Heart left ventricle (tissue), 16 donors: ENCODE measurements at places on chromosomes 12 and 14.

GRCh38 chr12:31985832-31986231 is 26.6 kb downstream of the RESF1 start:
- DNase-seq: no peak

- DNase-seq: no peak
These were observed 58.5 kb downstream of the ARL6IP4 start for GRCh38 chr12:123038966-123039365.

GRCh38 chr14:52998376-52999015 is 47.6 kb upstream of the FERMT2 start:
- no peak for DNase-seq

- no peak for DNase-seq
These were observed 60.7 kb downstream of the SPPL3 start for GRCh38 chr12:120843472-120843871.

GRCh38 chr14:35295845-35296161 is 3.6 kb downstream of the PSMA6 start:
- DNase-seq: no peak

DNA sequence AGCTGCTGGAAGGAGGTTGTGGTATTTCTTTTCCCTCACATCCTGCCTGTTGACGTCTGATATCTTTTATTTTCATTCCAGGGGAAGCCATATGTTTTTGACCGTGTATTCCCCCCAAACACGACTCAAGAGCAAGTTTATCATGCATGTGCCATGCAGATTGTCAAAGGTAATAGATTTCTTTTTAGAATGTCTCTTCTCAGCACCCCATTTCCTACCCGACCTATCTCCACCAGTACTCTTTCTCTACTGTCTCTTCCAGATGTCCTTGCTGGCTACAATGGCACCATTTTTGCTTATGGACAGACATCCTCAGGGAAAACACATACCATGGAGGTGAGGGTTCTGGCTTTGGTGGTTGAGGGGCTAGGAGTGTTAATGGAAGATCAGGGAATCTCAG is 13.5 kb downstream of the KIF5A start:
- DNase-seq: no peak

- no peak for DNase-seq
These were observed 41.0 kb downstream of the CMKLR1 start for GRCh38 chr12:108297895-108298760.

DNA sequence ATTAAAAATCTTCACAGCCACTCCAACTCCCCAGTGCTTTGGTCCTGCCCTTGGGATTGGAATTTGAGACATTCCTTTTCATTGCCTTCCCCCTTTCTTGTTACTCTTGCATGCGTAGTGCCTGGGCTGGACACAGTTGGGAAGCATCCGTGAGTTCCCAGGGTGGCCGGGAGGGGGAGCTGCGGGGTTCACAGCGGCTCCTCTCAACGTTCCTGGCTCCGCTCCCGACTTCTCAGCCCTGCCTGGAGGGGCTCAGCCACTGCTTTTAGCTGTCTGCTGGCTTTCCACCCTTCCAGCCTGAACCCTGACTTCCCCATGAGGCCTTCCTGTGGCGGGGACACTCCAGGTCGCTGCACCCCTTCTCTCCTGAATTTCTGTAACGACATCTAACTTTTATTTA is 3.2 kb downstream of the TEX52 start:
- peak; percentile 84 for DNase-seq

DNA sequence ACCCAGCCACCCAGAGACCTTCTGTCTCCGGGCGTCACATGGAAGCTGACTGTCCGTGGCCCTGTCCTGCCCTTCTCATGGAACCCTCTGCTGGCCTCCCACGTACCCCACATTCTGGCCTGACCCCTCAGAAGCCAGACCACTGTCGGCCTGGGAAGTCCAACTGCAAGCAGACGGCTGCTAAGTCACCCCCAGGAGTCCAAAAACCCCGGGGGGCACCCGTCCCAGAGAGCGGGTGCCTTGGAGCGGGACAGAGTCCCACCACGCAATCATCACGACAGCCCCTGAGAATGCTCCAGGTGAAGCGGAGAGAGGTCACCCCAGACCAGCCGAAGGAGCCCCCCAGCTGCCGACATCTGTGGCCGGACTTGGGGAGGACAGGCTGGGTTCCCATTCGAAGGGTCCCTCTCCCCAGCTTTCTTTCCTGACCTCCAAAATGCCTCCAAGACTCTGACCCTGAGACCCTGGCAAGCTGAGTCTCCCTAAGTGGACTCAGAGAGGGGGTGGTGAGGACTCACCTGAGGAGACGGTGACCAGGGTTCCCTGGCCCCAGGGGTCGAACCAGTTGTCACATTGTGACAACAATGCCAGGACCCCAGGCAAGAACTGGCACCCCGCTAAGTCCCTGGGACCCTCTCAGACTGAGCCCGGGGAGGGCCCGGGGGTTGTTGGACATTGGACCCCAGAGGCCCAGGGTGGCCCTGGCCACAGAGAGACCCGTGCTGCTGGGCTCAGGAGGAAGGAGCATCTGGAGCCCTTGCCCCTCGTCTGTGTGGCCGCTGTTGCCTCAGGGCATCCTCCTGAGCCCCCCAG is 337.1 kb downstream of the TMEM121 start:
- DNase-seq: peak; percentile 14

DNA sequence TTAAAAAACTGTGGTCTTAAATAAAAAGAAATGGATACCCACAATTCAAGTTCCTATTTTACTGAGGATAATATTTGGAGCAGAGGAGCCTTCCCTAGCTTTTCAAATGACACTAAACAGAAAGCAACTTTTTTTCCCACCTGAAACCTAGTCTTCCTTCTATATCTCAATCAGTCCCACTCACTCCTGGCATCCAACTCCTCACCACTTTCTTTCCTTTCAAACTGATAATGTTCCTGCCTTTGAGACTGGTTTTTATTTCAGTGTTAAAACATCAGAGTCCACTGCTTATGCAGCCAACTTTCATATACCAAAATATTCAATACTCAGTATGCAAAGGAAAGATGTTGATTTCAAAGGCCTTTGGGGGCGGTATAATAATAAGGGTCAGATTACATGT is 225.6 kb downstream of the GXYLT1 start:
- DNase-seq: no peak

GRCh38 chr14:94675036-94675435 is 62.8 kb downstream of the SERPINA3 start:
- no peak for DNase-seq

DNA sequence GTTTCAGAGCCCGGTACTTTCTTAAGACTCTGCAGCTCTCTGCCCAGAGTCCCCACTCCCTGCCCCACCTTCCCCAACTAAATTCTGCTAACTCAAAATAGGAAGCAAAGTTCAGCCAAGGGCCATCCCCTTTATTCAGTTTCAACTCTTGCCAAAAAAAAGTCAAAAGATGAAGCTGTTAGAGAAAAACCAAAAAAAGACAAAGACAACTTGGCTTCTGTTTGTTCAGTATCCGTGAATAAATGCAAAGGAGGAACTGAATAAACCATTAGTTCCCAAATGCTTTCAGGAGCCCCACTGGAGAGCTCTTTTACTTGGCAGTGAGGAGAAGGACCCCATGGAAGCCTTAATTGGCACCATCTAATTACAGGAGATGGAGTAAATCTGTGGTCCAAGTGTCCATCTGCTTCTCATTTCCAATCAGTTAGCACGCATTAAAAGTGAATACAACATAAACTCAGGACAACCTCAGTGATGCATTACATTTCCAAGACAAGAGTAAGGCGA is 155.4 kb upstream of the GZMB start:
- DNase-seq: no peak

DNA sequence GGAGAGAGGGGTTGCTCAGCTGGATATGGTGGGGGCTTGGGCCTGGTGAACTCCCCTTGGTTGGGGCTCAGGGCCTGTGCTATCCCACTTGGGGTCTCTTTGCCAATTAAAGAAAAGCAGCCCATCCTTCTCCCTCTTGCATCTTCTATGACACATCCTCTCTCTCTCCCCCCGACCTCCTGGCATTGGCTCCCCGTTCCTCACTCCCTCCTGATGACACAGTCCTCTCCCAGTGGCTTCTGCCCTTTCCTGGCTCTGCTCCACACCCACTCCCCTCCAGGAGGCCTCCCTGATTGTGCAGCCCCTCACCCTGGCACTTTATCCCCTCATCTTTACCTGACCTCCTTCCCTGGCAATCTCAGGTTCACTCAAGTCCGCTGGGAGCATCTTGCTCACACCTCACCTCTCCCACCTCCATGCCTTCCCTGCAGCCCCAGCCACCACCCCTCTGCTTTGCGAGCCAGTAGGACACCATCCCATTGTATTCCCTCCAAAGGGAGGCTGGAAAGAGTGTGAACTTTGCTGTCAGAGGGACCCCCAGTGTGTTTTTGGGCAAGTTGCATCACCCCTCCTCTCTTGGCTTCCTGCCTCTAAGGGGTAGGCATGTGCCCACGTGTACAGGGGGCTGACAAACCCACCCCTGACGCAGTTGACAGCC is 10.7 kb downstream of the KRT80 start:
- DNase-seq: no peak

DNA sequence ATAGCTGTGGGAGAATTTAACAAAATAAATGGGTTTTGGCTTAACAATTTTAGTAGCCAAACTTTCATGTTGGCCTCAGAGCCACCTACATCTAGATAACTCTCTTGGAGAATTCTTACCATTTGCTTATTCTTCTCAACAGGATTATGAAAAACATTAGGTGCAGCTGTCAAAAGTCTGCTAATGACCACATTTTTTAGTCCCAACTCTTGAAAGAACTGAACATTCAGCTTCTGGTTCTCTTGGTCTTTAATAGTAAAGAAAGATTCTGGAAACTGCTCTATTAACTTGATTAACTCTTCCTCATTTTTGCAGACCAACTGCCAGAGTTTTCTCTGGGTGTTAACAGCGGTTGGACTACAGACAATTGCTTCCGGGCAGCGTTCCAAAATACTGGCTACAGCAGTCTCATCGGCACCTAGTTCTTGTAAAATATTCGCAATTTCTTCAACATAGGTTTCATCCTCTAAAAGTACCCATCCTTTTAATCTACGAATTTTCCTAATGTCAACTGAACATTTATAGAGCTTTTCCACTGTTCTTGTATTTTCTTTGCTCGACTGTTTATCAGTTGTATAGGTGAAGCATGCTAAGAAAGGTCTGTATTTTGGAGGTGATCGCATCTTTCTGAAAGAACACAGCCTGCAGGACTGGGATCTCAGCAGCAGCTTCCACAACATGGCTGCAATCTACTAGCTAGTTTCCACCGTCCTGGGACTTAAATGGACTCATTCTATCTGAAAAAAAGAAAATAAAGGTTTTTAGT is 8.7 kb downstream of the MTERF2 start:
- peak; percentile 66 for DNase-seq

- no peak for DNase-seq
These were observed 69.3 kb upstream of the C14orf180 start for GRCh38 chr14:104510216-104510615.

- no peak for DNase-seq
These were observed 22.6 kb upstream of the SLC10A1 start for GRCh38 chr14:69819607-69820006.

GRCh38 chr12:2011643-2012607 is 7.7 kb upstream of the DCP1B start:
- DNase-seq: no peak

- DNase-seq: no peak
These were observed 54.3 kb downstream of the MAP3K9 start for GRCh38 chr14:70754991-70755390.

- DNase-seq: no peak
These were observed 13.1 kb downstream of the KRT71 start for GRCh38 chr12:52539821-52540173.

DNA sequence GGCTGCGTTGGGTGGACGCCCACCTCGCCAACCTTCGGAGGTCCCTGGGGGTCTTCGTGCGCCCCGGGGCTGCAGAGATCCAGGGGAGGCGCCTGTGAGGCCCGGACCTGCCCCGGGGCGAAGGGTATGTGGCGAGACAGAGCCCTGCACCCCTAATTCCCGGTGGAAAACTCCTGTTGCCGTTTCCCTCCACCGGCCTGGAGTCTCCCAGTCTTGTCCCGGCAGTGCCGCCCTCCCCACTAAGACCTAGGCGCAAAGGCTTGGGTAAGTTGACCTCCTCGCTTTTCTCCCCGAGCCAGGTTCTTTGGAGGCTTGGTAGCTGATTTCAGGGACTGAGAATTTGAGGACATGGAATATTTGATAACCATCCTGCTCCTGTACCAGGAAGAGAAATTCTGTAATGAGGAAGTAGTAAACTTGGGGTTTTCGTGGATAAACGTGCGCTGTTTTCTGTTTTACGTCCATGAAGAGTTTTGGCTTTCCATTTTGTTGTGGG is 530 bp downstream of the APAF1 start:
- DNase-seq: peak; percentile 33

GRCh38 chr14:43937001-43937400 is 570.1 kb downstream of the FSCB start:
- no peak for DNase-seq

DNA sequence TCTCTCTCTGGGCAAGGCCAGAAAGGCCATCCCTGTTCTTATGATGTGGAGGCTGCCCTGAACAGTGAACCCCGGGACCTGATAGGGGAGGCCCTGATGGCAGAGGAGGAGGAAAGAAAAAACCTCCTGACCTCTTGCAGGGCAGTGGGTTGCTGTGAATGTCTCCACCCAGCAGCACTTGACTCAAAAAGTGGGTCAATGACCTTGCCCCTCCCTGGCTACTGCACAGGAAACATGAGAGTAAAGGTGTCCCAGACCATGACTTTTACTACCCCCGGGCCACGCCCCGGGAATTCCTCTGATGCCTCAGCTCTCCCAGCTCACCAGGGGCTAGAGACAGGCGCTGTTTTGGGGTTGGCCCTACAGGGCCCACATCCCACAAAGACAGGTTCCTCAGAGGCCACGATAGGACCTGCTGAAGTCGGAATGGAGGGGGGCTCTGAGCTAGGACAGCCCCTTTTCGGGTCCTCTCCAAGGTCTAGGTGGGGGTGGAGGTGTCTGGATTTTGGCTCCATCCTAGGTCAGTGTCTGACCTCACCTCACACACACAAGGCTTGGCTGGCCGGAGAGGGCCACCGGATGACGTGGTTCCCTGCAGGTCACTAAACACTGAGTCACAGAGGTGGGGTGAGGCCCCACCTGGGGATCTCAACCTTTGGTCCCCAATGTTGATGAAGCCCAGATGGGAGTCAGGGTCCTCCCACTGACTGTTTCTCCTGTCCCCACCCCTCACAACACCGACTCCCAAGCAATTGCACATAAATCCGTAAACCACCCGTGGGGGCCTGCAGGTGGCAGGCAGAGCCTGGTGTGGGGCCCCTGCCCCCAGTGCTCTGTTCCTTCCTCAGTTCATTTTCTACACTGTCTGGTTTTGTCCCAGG is 1.6 kb downstream of the RHOF start:
- DNase-seq: no peak

- DNase-seq: no peak
These were observed 54.7 kb downstream of the VRK1 start for GRCh38 chr14:96851694-96852381.

GRCh38 chr14:57060276-57060955 is 208.3 kb downstream of the EXOC5 start:
- DNase-seq: no peak
